Uterus (tissue), 4 donors: ENCODE measurements at places on chromosomes 7 and 10. TPM values are rescaled to one million over a fixed set of nuclear protein-coding genes. Genes with fewer than 3 reads are reported as not detected.

GRCh38 chr7:15280078-15280733, 281.6 kb downstream of the AGMO start:
- DNase-seq = no peak

DNA sequence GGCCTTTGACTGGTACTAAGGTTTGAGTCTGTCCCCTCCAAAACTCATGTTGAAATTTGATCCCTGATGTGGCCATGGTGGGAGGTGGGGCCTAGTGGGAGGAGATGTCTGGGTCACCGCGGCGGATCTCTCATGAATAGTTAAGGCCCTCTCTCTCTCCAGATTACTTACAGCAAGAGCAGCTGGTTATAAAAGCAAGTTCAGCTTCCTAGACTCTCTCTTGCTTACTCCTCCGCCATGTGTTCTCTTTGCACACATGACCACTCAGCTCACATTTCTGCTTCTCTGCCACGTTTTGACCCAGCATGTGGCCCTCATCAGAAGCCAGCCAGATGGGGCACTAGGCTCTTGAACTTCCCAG, 29.9 kb upstream of the ZMIZ1 start:
- no peak for DNase-seq

GRCh38 chr10:119370111-119370741, 162.9 kb downstream of the GRK5 start:
- DNase-seq = no peak

DNA sequence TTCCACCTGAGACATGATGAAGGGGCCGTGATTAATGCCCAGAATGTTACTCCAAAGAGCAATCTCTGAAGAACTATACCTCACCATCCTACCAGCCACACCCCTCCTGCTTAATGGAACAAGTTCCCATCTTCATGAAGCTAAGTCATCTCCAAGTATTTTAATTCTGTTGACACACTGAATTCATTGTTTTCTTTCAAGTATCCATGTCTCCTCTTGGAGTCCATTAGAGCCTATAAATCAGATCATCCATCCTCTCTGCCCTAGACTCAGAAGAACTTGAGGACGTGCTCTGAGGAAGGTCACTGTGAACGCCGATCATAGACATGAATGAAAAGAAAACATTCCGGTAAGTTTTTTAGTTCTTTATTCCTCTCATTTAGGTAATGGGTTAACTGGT, 126.8 kb downstream of the RSU1 start:
- DNase-seq = no peak

DNA sequence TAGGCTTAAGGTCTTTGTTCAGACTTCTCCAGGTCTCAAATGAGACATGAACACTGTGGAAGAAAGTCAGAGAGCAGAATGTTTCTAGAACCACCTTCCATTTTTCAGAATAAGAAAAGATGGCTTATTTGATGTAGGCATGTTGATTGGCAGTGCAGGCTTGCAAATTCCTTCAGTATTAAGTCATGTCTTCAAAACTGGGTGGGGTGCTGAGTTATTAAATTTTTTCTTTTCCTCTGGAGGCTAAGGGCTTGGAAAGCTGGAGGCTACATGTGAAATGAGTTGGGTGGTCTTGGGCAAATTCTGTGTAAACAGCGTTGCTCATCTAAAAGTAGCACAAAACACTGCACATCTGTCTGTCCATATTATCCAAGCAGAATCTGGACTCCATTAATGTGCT, 62.8 kb downstream of the PRTFDC1 start:
- DNase-seq = no peak

- no peak for DNase-seq
Measured at GRCh38 chr7:155252444-155252887, 45.2 kb upstream of the INSIG1 start.

The FBXL13 gene
- total RNA-seq = 3.1 TPM

The VPS37D gene
- total RNA-seq = 9.3 TPM

The FAM20C gene
- 3.8 TPM for total RNA-seq

The OAT gene
- 175 TPM for total RNA-seq

The LDB1 gene
- total RNA-seq = 17.4 TPM

The MAGI2 gene
- 20.5 TPM for total RNA-seq
